Activated CD4-positive, alpha-beta memory T cell treated with anti-CD3 and anti-CD28 coated beads for 36 hours (primary cell): ENCODE measurements at places on chromosomes 3 and 15. TPM values are rescaled to one million over a fixed set of nuclear protein-coding genes. Genes with fewer than 3 reads are reported as not detected.

The WNT5A gene
- total RNA-seq = not detected

The ACSBG1 gene
- 0.26 TPM for total RNA-seq

The MUSTN1 gene
- not detected for total RNA-seq

The LARP6 gene
- 0.17 TPM for total RNA-seq

The AADACL2 gene
- not detected for total RNA-seq

The TRPM1 gene
- not detected for total RNA-seq

The P2RY14 gene
- 0.26 TPM for total RNA-seq

The SLC9C1 gene
- not detected for total RNA-seq

The SMCO1 gene
- total RNA-seq = not detected

The CLDN18 gene
- total RNA-seq = not detected

The GTPBP8 gene
- 35.7 TPM for total RNA-seq

The CSTA gene
- not detected for total RNA-seq

The IL16 gene
- 63.1 TPM for total RNA-seq

The ROBO1 gene
- not detected for total RNA-seq

The CCDC191 gene
- 3.5 TPM for total RNA-seq

The KIF23 gene
- total RNA-seq = 63.1 TPM

The MRPL47 gene
- total RNA-seq = 54.0 TPM

The RBPMS2 gene
- total RNA-seq = 0.12 TPM

The TMEM212 gene
- total RNA-seq = not detected

The NME9 gene
- total RNA-seq = 0.58 TPM

The WDR93 gene
- total RNA-seq = not detected

The CHL1 gene
- not detected for total RNA-seq

The B3GALNT1 gene
- 1.6 TPM for total RNA-seq

The SLC22A13 gene
- not detected for total RNA-seq

The KBTBD13 gene
- not detected for total RNA-seq

The C3orf70 gene
- total RNA-seq = not detected

The TNFAIP8L3 gene
- total RNA-seq = 0.19 TPM

The GOLGA8J gene
- not detected for total RNA-seq

The TRAK1 gene
- 19.3 TPM for total RNA-seq

The RGMA gene
- total RNA-seq = 0.21 TPM

The SLC2A2 gene
- total RNA-seq = not detected

The GRK7 gene
- total RNA-seq = not detected

The TLE3 gene
- 85.4 TPM for total RNA-seq

The WDR72 gene
- total RNA-seq = not detected

The HYAL1 gene
- not detected for total RNA-seq

The BCL2A1 gene
- 110 TPM for total RNA-seq

The RASL12 gene
- total RNA-seq = not detected

The MKRN3 gene
- total RNA-seq = 3.8 TPM

The ZPLD1 gene
- total RNA-seq = not detected

The CCR2 gene
- 2.2 TPM for total RNA-seq

The CCRL2 gene
- total RNA-seq = 1.3 TPM

The TMEM108 gene
- total RNA-seq = not detected

The CLDN11 gene
- not detected for total RNA-seq

The SCN11A gene
- 0.05 TPM for total RNA-seq

The ELL3 gene
- total RNA-seq = 2.4 TPM

The ACKR2 gene
- total RNA-seq = 0.74 TPM

The AHSG gene
- total RNA-seq = not detected
